ENCODE measurements at places on chromosomes 2 and 18.

GRCh38 chr2:102597788-102598187, 21.6 kb upstream of the SLC9A2 start:
- DNase-seq: no peak

DNA sequence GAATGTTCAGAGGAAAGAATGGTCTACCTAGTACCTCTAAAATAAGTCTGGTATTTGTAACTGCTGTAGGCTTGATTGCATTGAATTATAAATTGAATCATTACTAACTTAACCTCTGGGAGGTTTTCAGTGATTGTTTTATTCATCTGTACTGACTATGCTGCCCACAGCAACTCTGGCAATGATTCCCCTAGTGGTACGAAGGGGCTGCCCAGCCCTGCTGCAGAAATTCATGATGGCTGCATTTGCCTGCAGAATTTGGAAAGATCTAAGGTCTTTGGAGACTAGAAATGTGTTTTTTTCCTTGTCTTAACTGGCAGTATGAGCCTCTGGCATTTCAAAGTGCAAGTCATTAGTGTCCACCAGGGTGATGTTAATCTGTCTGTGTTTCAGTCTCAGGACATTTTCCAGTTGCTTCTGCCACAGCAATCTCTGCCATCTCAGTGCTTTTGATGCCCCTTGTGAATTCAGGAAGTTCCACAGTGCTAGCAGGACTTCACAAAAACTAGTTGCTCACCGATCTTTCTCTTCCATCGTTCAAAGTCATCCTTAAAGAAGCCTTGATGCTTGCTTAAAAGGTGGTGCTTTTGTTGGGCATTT, 13.4 kb upstream of the LRPPRC start:
- no peak for DNase-seq

- no peak for DNase-seq
Measured at GRCh38 chr18:1708006-1708405, 803.3 kb downstream of the ADCYAP1 start.

DNA sequence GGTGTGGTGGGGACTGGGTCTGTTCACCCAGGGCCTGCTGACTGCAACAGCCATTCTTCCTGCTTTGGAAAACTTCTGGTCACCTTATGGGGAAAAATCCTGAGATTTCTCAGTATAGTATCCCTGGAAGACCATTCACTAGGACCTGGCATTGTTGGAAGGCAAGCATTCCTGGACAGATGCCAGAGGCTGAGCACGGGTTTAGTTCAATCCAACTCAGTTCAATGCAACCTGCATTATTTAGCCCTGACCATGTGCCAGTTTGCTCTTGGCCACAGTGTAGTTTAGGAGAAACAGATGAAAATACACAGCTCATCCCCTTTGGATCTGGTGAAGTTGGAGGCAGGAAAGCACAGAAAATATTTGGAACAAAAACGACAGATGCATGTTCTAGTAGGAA, 95.9 kb downstream of the LPIN1 start:
- no peak for DNase-seq

GRCh38 chr2:168573128-168573903, 117.2 kb downstream of the CERS6 start:
- DNase-seq: no peak

DNA sequence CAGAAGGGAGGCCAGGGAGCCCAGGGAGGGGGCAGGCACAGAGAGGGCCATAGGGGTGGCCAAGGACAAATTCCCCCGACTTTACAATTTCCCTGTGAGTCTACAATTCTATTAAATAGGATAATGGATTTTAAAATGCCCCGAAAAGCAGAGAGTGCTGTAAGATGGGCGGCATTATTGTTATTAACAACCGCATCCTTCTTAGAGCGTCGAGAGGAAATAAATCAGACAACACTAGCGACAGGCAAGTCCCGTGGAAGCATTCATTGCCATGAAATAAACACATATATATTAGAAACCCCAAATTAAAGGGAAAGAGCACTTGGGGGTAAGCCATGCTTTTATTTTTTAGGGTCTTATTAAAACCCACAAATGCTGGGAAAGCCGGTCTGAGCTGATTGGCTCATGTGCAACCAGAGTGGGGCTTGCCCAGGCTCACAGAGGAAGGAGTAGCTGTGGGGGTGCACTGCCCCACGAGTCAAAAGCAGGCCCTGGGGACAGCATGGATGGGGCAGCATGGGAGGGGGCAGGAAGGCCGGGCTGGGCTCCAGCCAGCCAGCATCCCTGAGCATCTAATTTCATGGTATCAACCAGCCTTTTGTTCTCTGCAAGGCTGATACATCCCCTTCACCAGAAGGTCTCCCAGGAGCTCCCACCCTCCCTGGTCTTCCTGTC, 187.1 kb downstream of the CELF4 start:
- DNase-seq: no peak

GRCh38 chr2:221422516-221423209, 149.4 kb downstream of the EPHA4 start:
- DNase-seq: no peak

GRCh38 chr2:99933894-99934650, 208.3 kb downstream of the AFF3 start:
- DNase-seq: no peak

GRCh38 chr2:215940645-215941184, 72.6 kb downstream of the MREG start:
- DNase-seq: no peak

GRCh38 chr18:51433296-51433695, 235.8 kb upstream of the MEX3C start:
- DNase-seq: no peak
